Sigmoid colon (tissue), 7 donors: ENCODE measurements at places on chromosomes 2 and 18. TPM values are rescaled to one million over a fixed set of nuclear protein-coding genes. Genes with fewer than 3 reads are reported as not detected.

TIA1 gene
- total RNA-seq: 97.7 TPM

DNA sequence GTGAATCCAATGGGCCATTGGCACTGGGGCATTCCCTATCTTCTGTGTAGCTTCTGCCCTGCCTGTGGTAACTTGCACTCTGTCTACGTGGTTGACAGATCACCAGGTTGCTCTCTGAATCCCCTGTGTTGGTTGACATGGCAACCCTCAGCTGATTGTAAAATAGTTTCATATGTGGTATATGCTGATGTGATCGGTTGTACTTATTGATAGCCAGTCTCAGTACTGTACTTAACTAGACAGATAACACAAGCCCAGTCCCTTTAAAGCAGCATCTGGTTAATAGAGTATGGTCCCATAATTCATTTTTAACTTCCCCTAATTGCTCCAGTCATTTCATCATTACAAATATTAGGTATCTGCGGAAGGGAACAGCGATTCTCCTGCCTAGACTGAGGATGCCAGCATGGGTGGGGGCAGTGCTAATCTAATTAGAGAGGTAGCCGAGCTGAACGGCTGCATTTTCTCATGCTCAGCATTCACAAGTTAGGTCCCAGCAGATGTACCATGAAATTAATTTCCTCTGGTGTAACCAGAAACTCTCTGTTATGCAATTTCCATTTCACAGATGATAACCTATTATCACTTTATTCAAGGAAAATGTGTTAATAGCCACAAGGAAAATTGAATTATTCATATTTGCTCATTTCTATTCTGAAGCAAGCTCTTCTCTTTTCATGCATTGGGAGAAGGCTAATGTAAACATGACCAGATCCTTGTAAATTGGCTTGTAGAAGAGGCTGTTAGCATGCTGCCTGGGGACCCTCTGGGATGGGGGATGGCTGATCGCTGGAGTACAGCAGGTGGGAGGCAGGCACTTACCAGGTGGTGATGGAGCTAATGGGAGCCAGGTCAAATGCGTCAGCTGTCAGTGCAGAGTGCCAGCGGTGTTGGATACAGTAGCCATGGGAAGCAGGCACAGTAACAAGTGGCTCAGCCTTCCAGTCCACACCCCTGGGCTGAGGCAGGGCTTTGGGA is 608.3 kb downstream of the GALR1 start:
- H3K36me3 ChIP-seq: no peaks in the 10 kb centered on the region
- DNase-seq: no peak
- H3K4me1 ChIP-seq: no peaks in the 10 kb centered on the region
- H3K4me3 ChIP-seq: no peak overlapping the region
- no peaks in the 10 kb centered on the region for H3K27me3 ChIP-seq
- no peak overlapping the region for H3K27ac ChIP-seq

CDH20 gene
- total RNA-seq: not detected

GRCh38 chr2:241882091-241882625 is 12.6 kb downstream of the RTP5 start:
- peak overlapping the region; percentile 56 for H3K4me3 ChIP-seq
- H3K27ac ChIP-seq: peak overlapping the region; percentile 71
- no peaks in the 10 kb centered on the region for H3K4me1 ChIP-seq
- DNase-seq: peak; percentile 91

SERPINE2 gene
- total RNA-seq: 10.6 TPM

PTRHD1 gene
- 11.8 TPM for total RNA-seq

ICOS gene
- 0.27 TPM for total RNA-seq

KRTCAP3 gene
- not detected for total RNA-seq

DNA sequence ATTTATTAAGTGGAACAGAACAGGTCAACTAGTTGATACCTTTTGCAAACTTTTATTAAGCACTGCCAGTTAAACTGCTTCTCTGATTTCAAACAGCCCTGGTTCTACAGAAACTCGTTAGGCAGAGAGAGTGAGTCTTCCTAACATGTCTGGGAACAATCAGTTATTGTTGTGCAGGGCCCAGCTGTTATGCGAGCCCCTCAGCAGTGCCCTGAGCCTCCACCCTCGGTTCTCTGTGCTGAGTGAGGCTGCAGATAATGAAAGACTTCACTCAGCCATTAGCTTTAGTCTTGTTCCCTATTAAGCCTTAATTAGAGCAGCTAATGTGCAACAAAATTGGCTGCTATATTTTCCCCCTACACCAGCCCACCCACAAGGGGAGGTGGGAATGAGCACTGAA is 39.6 kb downstream of the KCTD18 start:
- DNase-seq: no peak
- no peaks in the 10 kb centered on the region for H3K27me3 ChIP-seq
- no peak overlapping the region for H3K4me3 ChIP-seq

GRCh38 chr2:69390471-69390870 is 3.4 kb upstream of the GFPT1 start:
- H3K4me1 ChIP-seq: peaks cover 15% of the 10 kb centered on the region
- no peaks in the 10 kb centered on the region for H3K36me3 ChIP-seq
- no peak for DNase-seq

- H3K36me3 ChIP-seq: no peaks in the 10 kb centered on the region
- no peak overlapping the region for H3K4me3 ChIP-seq
- H3K4me1 ChIP-seq: peaks cover 18% of the 10 kb centered on the region
- peak; percentile 33 for DNase-seq
- no peaks in the 10 kb centered on the region for H3K27me3 ChIP-seq
Measured at GRCh38 chr2:46073540-46074046, 223.6 kb upstream of the EPAS1 start.

- H3K4me1 ChIP-seq: no peaks in the 10 kb centered on the region
- no peaks in the 10 kb centered on the region for H3K36me3 ChIP-seq
- no peak overlapping the region for H3K4me3 ChIP-seq
Measured at GRCh38 chr2:138023976-138024375, 59.7 kb downstream of the HNMT start.

- H3K4me3 ChIP-seq: no peak overlapping the region
- DNase-seq: no peak
- peaks cover 8% of the 10 kb centered on the region for H3K4me1 ChIP-seq
- no peak overlapping the region for H3K27ac ChIP-seq
Measured at GRCh38 chr2:151037434-151037833, 224.2 kb downstream of the RBM43 start.

GRCh38 chr2:117845304-117845703 is 30.8 kb downstream of the DDX18 start:
- DNase-seq: no peak
- H3K27me3 ChIP-seq: no peaks in the 10 kb centered on the region
- no peaks in the 10 kb centered on the region for H3K36me3 ChIP-seq
- no peak overlapping the region for H3K4me3 ChIP-seq
- no peaks in the 10 kb centered on the region for H3K4me1 ChIP-seq

R3HDM1 gene
- total RNA-seq: 34.6 TPM

DNA sequence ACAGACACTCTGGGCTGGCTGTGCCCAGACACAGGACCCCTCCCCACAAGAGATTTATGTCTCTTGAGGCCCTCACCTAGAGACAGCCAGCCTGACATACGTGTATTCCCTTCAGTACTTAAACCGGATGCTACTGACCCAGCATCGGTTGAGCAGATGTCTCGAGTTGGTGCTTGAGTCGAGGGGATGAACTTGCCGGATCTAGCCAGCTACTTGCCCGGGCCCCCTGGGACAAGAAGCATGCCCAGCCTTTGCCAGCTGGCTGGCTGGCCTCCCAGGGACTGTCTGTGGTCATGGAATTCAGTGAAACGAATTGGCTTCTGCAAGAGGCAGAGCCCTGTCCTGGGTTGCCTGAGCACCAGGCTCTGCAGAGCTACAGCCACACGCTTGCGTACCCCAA is 36.0 kb downstream of the DNMT3A start:
- H3K27ac ChIP-seq: peak overlapping the region; percentile 34
- no peaks in the 10 kb centered on the region for H3K36me3 ChIP-seq
- H3K27me3 ChIP-seq: no peaks in the 10 kb centered on the region
- DNase-seq: no peak

DNA sequence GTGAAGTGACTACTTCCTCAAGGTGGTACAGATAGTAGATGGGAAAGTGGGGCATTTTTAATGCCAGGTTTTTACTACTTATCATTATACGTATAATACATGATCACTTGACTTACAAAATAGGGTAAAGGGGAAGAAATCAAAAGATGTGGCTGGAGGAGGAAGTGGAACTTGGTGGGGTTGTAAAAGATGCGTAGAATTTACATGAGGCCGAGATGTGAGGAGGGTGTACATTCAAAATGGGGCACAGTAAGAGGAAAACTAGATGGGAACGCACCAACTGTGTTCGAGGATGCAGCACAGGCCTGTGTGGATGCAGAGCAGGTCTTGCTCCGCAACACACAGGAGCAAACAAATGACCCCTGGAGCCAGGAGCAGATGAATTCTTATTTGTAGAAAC is 403.3 kb downstream of the TXNL1 start:
- no peaks in the 10 kb centered on the region for H3K36me3 ChIP-seq
- H3K4me1 ChIP-seq: peaks cover 7% of the 10 kb centered on the region
- H3K27me3 ChIP-seq: no peaks in the 10 kb centered on the region
- no peak overlapping the region for H3K27ac ChIP-seq

DNA sequence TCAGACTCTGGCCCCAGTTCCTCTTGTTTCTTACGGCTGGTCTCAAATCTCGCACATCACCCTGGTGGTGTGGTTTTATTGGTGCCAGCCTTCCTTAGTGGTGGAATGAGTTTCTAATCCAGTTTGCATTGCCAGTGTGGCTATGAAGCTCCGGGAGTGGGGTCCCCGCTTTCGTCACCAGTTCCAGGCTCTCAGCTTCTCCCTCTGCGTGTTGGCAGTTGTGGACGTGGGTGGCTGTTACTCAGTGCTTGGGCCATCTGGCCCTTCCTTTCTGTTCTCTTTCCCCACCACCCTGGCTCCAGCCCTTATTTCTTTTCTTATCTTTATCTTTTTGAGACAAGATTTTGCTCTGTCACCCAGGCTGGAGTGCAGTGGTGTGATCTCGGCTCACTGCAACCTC is 30.1 kb downstream of the EFR3B start:
- H3K36me3 ChIP-seq: no peaks in the 10 kb centered on the region
- H3K27ac ChIP-seq: no peak overlapping the region
- H3K4me3 ChIP-seq: no peak overlapping the region
- peak; percentile 27 for DNase-seq
- no peaks in the 10 kb centered on the region for H3K27me3 ChIP-seq

- H3K4me1 ChIP-seq: peaks cover 6% of the 10 kb centered on the region
- peak overlapping the region; percentile 98 for H3K27ac ChIP-seq
- H3K27me3 ChIP-seq: peaks cover 5% of the 10 kb centered on the region
- no peaks in the 10 kb centered on the region for H3K36me3 ChIP-seq
Measured at GRCh38 chr2:156334496-156335478, 2.3 kb upstream of the NR4A2 start.

GRCh38 chr2:96963316-96963715 is 23.1 kb downstream of the FAM178B start:
- H3K4me1 ChIP-seq: peaks cover 8% of the 10 kb centered on the region
- no peak overlapping the region for H3K27ac ChIP-seq
- no peaks in the 10 kb centered on the region for H3K27me3 ChIP-seq
- no peak for DNase-seq
- H3K36me3 ChIP-seq: no peaks in the 10 kb centered on the region

ANO7 gene
- 0.41 TPM for total RNA-seq

DNA sequence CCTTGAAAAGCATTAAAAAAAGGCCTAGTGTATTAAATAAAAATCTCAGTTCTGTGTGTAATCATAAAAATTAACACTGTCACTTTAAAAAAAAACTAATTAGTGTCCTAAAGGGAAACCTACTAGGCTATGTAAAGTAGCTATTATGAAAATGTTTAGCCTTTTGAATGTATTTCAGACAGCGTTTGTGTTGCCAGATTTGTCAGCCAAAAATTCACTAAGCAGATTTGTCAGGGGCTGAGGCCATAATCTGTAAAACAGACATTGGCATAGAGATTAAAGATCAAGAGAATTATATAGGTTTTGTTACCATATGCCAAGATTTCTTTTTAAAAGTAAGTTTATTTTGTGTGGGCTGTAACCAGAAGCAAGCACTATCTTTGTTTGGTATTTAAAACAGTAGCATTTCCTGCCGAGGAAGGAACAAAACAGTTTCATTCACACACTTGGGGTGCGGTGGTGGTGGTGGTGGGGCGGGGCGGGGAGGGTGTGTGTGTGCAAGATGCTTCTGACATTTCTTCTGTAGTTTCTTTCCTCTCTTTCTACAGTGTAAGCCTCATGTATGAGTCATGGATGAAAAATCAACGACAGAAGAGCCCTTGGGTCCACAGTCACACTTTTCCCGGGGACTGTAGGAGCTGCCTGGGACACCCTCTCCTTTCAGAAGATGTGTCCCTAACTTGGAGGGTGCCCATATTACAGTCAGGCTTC is 328.5 kb upstream of the FANCL start:
- H3K36me3 ChIP-seq: no peaks in the 10 kb centered on the region
- H3K27ac ChIP-seq: no peak overlapping the region
- H3K4me3 ChIP-seq: no peak overlapping the region
- no peaks in the 10 kb centered on the region for H3K4me1 ChIP-seq
- DNase-seq: no peak

EMILIN2 gene
- 9.1 TPM for total RNA-seq

GRCh38 chr18:54830260-54830659 is 2.0 kb downstream of the RAB27B start:
- H3K4me1 ChIP-seq: no peaks in the 10 kb centered on the region
- DNase-seq: no peak
- H3K27ac ChIP-seq: no peak overlapping the region

SMC6 gene
- total RNA-seq: 10.9 TPM

- H3K36me3 ChIP-seq: no peaks in the 10 kb centered on the region
- no peak overlapping the region for H3K4me3 ChIP-seq
- peak overlapping the region; percentile 29 for H3K27ac ChIP-seq
- peaks cover 42% of the 10 kb centered on the region for H3K4me1 ChIP-seq
- no peaks in the 10 kb centered on the region for H3K27me3 ChIP-seq
Measured at GRCh38 chr2:18440141-18440661, 120.3 kb downstream of the RDH14 start.
